Esophagus squamous epithelium (tissue), 5 donors: ENCODE measurements at places on chromosomes 4 and X. TPM values are rescaled to one million over a fixed set of nuclear protein-coding genes. Genes with fewer than 3 reads are reported as not detected.

Gene MFAP3L
- total RNA-seq = 0.23 TPM

Gene CNOT6L
- 33.6 TPM for total RNA-seq

Gene GPR143
- total RNA-seq = 3.9 TPM

Gene ANKRD50
- 19.0 TPM for total RNA-seq

Gene TNIP3
- total RNA-seq = 4.7 TPM

Gene GATA1
- not detected for total RNA-seq

Gene SSX3
- not detected for total RNA-seq

Gene STOX2
- total RNA-seq = 21.6 TPM

Gene MSANTD1
- 0.15 TPM for total RNA-seq

Gene HSD17B13
- not detected for total RNA-seq

Gene TCEAL2
- total RNA-seq = 0.35 TPM

Gene SORCS2
- 2.2 TPM for total RNA-seq

Gene ANXA10
- not detected for total RNA-seq

Gene PDGFC
- 5.3 TPM for total RNA-seq

Gene HPGD
- 23.0 TPM for total RNA-seq

Gene UGT2B15
- total RNA-seq = not detected

Gene POF1B
- 53.4 TPM for total RNA-seq

Gene SPANXN3
- total RNA-seq = not detected

Gene GLRB
- total RNA-seq = 0.91 TPM

Gene CITED1
- not detected for total RNA-seq

Gene GPM6B
- total RNA-seq = 5.3 TPM

Gene CT47B1
- not detected for total RNA-seq

Gene FHDC1
- 11.7 TPM for total RNA-seq

Gene GABRG1
- not detected for total RNA-seq

Gene KLHL4
- 0.95 TPM for total RNA-seq

Gene RHOXF2
- total RNA-seq = not detected

Gene GYG2
- 1.7 TPM for total RNA-seq

Gene CFP
- total RNA-seq = 2.0 TPM

Gene STBD1
- total RNA-seq = 2.1 TPM

Gene CENPI
- total RNA-seq = 1.9 TPM

Gene MAGEA2B
- total RNA-seq = not detected

Gene DCHS2
- total RNA-seq = 0.57 TPM

Gene SSX1
- total RNA-seq = not detected

Gene SPATA4
- total RNA-seq = not detected

Gene HNRNPH2
- total RNA-seq = 45.8 TPM

Gene TMPRSS11B
- 365 TPM for total RNA-seq

Gene SLC10A4
- not detected for total RNA-seq

Gene MMRN1
- total RNA-seq = 58.0 TPM

Gene PABPC1L2B
- not detected for total RNA-seq

Gene NAT8L
- not detected for total RNA-seq

Gene CWH43
- 11.6 TPM for total RNA-seq

Gene MAGEB2
- total RNA-seq = not detected

Gene RHOH
- total RNA-seq = 5.0 TPM

Gene RTL9
- not detected for total RNA-seq

Gene KIF4A
- total RNA-seq = 3.1 TPM
